Bronchial smooth muscle cell (primary cell): ENCODE measurements at places on chromosomes 11 and 22. TPM values are rescaled to one million over a fixed set of nuclear protein-coding genes. Genes with fewer than 3 reads are reported as not detected.

The RFPL3 gene
- not detected in 2 replicates for total RNA-seq

The HTATIP2 gene
- 33.7 and 45.9 TPM in 2 replicates for total RNA-seq

The OR10A2 gene
- not detected in 2 replicates for total RNA-seq

The CDC42EP1 gene
- total RNA-seq = 3.3 and 4.1 TPM in 2 replicates

The ALG12 gene
- 10.6 and 16.8 TPM in 2 replicates for total RNA-seq

The KCNK4 gene
- total RNA-seq = 0.09 TPM in 1 of 2 replicates, not detected in the other

The BBOX1 gene
- not detected in 2 replicates for total RNA-seq

The OR8D4 gene
- total RNA-seq = not detected in 2 replicates

The LSP1 gene
- 6.0 and 75.5 TPM in 2 replicates for total RNA-seq

The PAX6 gene
- total RNA-seq = 0.34 and 0.63 TPM in 2 replicates
